ENCODE measurements at places on chromosomes 3 and 15.

- peaks cover 20% of the 10 kb centered on the region for H3K27me3 ChIP-seq
- no peaks in the 10 kb centered on the region for H3K36me3 ChIP-seq
- no peak for DNase-seq
Measured at GRCh38 chr3:185530856-185531255, 21.5 kb downstream of the LIPH start.

- no peaks in the 10 kb centered on the region for H3K36me3 ChIP-seq
- peaks cover 8% of the 10 kb centered on the region for H3K4me1 ChIP-seq
- no peak for DNase-seq
- no peak overlapping the region for H3K4me3 ChIP-seq
- H3K27ac ChIP-seq = no peak overlapping the region
- H3K27me3 ChIP-seq = peaks cover 4% of the 10 kb centered on the region
Measured at GRCh38 chr3:85591451-85591850, 632.7 kb downstream of the CADM2 start.

DNA sequence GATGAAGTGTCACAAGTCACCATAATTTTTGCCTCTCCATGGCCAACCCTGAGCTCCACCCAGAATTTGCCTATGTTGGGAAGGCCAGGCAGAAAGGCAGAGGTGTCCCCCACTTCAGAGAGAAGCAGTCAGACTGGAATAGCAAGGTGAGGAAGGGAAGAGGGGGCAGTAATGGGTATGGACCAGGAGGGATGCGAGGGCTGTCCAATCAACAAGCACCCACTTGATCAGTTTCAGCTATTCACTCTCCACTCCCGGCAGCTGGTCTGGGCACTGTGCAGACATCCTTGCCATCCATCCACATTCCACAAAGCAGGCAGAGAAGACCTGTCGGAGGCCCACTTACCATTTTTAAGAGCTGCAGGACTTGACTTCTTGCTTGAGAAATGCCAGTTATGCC lies 43.5 kb upstream of the CTNNB1 start:
- no peak overlapping the region for H3K27ac ChIP-seq
- H3K36me3 ChIP-seq = no peaks in the 10 kb centered on the region

DNA sequence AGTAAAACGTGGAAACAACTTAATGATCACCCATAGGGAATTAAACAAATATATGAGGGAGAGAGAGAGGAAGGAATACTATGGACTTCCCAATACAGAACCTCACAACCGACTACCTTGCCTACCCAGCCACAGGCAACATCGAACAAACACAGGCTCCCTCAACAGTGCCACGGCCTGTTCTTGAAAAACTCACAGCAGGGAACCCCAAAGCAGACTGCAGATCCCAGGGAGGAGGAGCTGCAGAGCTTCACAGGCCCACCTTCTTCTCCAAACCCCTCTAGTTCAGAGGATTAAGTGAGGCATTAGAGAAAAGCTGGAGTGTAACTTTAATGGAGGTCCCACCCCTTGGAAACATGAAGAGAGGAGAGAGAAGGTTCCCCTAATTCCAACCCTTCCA lies 110.2 kb downstream of the ST8SIA2 start:
- peaks cover 9% of the 10 kb centered on the region for H3K4me1 ChIP-seq
- H3K27me3 ChIP-seq = no peaks in the 10 kb centered on the region
- DNase-seq = no peak
- peak overlapping the region; percentile 44 for H3K27ac ChIP-seq
- no peak overlapping the region for H3K4me3 ChIP-seq

DNA sequence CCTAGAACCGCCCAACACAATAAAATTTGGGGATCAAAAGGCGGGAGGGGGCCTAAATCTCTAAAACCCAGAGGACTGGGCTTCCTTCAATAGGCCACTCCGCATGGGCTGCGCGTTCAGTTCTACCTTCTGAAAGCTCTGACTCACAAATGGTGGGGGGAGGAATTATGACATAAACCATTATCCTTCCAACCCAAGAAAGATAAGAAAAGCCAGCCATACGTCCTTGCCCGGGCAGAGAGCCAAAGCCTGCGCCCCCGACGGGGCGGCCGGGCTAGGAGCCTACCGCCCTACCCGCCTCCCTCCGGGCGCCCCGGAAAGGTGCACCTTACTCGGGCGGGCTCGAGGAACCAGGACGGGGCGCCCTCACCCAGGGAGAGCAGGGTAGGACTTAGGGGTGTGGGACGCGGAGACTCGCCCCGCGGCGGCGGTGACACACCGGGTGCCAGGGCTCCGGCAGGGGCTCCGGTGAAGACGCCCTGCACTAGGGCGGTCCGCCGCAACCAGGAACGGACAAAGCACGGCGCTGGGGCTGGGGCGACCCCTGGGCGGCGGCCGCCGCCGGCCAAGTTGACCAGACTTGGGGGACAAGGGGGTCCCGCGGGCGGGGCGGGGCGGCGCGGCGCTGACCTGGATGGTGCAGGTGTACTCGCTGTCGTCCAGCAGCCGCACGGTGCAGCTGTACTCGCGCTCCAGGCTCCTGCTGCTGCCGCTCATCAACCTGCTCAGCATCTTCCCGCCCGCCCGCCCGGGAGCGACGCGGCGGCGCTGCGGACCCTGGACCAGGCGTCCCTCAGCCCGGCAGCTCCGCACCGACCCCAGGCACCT lies 534 bp downstream of the FRMD5 start:
- H3K4me3 ChIP-seq = peak overlapping the region; percentile 84
- H3K36me3 ChIP-seq = no peaks in the 10 kb centered on the region
- no peak overlapping the region for H3K27ac ChIP-seq
- peaks cover 88% of the 10 kb centered on the region for H3K27me3 ChIP-seq
- H3K4me1 ChIP-seq = peaks cover 15% of the 10 kb centered on the region

- H3K4me3 ChIP-seq = no peak overlapping the region
- H3K27ac ChIP-seq = no peak overlapping the region
- no peaks in the 10 kb centered on the region for H3K27me3 ChIP-seq
- no peaks in the 10 kb centered on the region for H3K4me1 ChIP-seq
Measured at GRCh38 chr15:42427429-42428223, 63.3 kb downstream of the ZNF106 start.

- no peak overlapping the region for H3K4me3 ChIP-seq
- H3K4me1 ChIP-seq = no peaks in the 10 kb centered on the region
- no peaks in the 10 kb centered on the region for H3K27me3 ChIP-seq
- H3K27ac ChIP-seq = no peak overlapping the region
Measured at GRCh38 chr15:38463893-38464292, 10.0 kb downstream of the FAM98B start.

DNA sequence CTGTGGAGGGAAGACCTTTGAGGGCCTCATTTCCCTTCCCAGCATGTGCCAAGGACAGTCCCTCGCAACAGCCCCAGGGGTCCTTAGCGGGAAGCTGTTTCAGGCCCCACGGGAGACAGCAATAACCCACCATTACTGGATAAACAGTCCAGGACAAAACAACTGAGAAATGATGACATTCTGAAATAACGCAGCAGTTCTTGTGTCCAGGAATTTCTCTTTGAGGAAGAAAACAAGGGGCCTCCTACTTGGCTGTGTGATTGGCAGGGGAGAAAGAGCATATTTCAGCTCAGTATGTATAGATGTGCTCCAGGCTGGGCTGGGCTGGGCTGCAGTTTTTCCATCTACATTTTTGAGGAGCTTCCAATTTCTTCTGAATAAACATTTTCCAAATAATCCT lies 82.2 kb upstream of the THBS1 start:
- no peak for DNase-seq
- H3K27me3 ChIP-seq = peaks cover 14% of the 10 kb centered on the region
- H3K36me3 ChIP-seq = no peaks in the 10 kb centered on the region
- no peak overlapping the region for H3K4me3 ChIP-seq
- peaks cover 15% of the 10 kb centered on the region for H3K4me1 ChIP-seq

DNA sequence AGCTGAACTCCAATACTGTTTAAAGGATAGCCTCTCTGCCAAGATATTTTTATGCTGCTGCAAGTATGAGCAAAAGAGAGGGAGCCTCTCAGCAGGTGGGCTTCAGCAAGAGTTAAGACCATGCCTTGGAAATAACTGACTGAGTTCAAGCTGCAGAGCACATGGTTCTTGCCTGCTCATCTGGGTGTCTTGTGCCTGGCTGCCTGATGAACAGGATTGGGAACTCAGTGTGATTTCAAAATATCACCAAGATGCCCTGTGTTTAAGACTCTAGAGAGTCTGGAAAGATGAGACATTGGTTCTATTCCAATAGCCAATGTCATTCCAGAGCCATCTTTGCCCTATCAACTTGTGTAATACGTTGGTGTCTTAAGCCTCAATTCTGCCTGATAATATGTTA lies 147.5 kb upstream of the VEPH1 start:
- no peak overlapping the region for H3K27ac ChIP-seq
- H3K4me3 ChIP-seq = no peak overlapping the region
- H3K4me1 ChIP-seq = no peaks in the 10 kb centered on the region

GRCh38 chr3:98775459-98776139 lies 12.5 kb downstream of the ST3GAL6 start:
- no peak overlapping the region for H3K4me3 ChIP-seq
- peaks cover 28% of the 10 kb centered on the region for H3K36me3 ChIP-seq
- peaks cover 3% of the 10 kb centered on the region for H3K27me3 ChIP-seq
- no peak for DNase-seq
- H3K27ac ChIP-seq = no peak overlapping the region
- no peaks in the 10 kb centered on the region for H3K4me1 ChIP-seq

- no peak for DNase-seq
- H3K36me3 ChIP-seq = no peaks in the 10 kb centered on the region
- peaks cover 11% of the 10 kb centered on the region for H3K4me1 ChIP-seq
- no peak overlapping the region for H3K27ac ChIP-seq
Measured at GRCh38 chr3:100084100-100084806, 30.0 kb downstream of the FILIP1L start.

- H3K36me3 ChIP-seq = peaks cover 15% of the 10 kb centered on the region
- H3K27ac ChIP-seq = peak overlapping the region; percentile 99
- H3K4me3 ChIP-seq = peak overlapping the region; percentile 90
- peaks cover 36% of the 10 kb centered on the region for H3K4me1 ChIP-seq
- DNase-seq = peak; percentile 48
- H3K27me3 ChIP-seq = no peaks in the 10 kb centered on the region
Measured at GRCh38 chr3:49723296-49723627, 489 bp downstream of the GMPPB start.

DNA sequence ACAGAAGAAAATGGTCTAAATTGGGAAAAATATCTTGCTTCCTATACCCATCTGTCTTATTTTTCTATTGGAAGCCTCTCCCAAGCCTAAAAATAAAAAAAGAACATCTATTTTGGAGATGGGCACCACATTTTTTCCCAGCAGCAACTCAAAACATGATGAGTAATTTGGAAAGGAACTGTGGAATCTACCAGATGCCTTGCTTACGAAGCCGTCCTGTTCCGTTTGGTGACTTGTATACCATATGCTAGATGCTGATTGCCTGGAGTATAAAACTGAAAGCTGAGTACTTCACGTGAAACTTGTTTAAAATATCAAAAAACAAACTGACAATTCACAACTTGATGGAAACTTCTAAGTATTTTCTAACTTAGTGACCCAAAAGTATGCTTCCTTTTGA lies 491.0 kb downstream of the ROBO2 start:
- H3K27me3 ChIP-seq = no peaks in the 10 kb centered on the region
- no peak for DNase-seq
- H3K27ac ChIP-seq = no peak overlapping the region
- peaks cover 27% of the 10 kb centered on the region for H3K4me1 ChIP-seq
- H3K36me3 ChIP-seq = peaks cover 10% of the 10 kb centered on the region
- H3K4me3 ChIP-seq = no peak overlapping the region

DNA sequence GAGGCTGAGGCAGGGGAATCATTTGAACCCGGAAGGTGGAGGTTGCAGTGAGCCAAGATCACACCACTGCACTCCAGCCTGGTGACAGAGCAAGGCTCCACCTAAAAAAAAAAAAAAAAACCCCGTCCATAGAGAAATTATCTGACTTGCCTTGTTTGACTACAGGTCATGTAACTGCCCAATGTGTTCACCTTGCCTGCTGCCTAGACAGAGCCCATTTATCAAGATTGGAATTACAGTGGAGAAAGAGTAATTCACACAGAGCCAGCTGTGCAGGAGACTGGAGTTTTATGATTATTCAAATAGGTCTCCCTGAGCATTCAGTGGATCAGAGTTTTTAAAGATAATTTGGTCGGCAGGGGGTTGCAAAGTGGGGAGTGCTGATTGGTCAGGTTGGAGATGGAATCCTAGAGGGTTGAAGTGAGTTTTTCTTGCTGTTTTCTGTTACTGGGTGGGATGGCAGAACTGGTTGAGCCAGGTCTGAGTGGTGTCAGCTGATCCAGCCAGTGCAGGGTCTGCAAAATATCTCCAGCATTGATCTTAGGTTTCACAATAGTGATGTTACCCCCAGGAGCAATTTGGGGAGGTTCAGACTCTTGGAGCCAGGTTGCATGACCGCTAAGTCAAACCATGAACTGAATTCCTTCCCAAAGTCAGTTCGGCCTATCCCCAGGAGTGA lies 40.8 kb upstream of the ACP3 start:
- no peak for DNase-seq
- H3K4me1 ChIP-seq = peaks cover 14% of the 10 kb centered on the region
- no peak overlapping the region for H3K4me3 ChIP-seq
- no peaks in the 10 kb centered on the region for H3K27me3 ChIP-seq

DNA sequence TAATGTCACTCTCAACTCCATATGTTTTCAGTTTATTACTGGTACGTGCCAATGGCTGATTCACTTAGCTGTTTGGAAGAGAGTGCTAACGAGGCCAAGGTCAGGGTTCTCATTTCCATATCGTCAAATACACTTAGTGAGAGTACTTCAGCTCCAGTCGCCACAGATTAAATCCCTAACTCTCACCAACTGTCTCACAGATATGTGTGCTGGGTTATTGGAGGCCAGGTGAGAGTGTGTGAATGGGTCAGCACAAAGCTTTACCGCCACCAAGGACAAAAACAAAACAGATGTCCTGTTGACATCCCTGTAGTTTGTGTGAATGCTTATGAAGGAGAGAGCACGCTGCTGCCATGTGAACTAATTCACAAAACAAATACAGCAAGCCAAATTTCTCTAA lies 133.5 kb upstream of the TBL1XR1 start:
- DNase-seq = no peak
- no peaks in the 10 kb centered on the region for H3K27me3 ChIP-seq
- peaks cover 19% of the 10 kb centered on the region for H3K4me1 ChIP-seq
- no peak overlapping the region for H3K27ac ChIP-seq
